ENCODE measurements at places on chromosomes 3 and 15.

DNA sequence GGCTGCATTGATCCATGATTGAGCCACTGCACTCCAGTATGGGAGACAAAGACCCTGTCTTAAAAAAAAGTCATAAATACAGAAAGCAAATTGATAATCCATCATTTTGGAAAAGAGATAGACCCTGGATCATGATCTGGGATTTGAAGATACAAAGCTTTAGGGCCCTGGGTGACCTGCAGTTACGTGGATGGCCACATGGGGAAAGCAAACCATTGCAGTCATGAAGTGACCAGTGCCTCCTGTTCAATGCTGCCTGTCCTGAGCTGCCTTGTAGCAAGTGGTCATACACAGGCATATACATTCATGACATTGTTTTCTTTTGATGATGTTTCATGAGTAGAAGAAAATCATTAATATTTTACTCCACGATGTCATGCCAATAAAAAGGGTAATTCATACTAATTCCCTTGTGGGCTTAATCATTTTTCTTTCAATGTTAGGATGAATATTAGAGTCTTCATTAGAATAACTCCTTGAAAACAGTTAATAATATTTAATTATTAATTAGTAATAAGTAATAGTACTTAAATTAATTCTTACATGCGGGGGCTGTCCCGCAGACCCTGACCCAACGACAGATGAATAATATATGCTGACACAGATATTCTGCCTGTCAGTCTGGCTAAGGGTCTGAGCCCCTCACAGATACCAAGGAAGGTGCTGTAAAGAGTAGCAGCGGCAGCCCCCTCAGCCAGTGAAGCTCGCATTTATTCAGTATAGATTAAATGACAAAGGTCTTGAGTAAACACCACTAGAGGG is 109.0 kb upstream of the UNC13C start:
- no peak for DNase-seq

DNA sequence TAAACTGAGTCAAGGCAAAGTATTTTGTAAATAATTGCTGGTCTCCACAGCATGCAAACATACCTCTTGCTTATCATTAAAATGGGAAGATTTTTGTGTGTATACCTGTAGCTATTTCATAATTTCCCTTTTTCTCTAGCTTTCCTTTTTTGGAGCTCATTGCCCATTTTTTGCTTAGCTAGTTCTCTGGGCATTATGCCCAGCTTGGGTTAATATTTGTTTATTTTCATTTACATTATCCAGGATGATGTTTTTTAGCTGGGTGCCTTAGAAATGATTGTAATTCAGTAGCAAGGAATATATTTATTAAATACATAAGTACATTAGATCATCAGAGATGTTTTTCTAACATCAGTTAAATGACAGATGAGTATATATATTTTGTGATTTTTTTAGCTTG is 1271.7 kb upstream of the GBE1 start:
- DNase-seq: no peak

GRCh38 chr3:104750581-104750980 is 616.1 kb upstream of the ALCAM start:
- DNase-seq: no peak

GRCh38 chr3:170044271-170044670 is 6.5 kb downstream of the GPR160 start:
- DNase-seq: no peak

DNA sequence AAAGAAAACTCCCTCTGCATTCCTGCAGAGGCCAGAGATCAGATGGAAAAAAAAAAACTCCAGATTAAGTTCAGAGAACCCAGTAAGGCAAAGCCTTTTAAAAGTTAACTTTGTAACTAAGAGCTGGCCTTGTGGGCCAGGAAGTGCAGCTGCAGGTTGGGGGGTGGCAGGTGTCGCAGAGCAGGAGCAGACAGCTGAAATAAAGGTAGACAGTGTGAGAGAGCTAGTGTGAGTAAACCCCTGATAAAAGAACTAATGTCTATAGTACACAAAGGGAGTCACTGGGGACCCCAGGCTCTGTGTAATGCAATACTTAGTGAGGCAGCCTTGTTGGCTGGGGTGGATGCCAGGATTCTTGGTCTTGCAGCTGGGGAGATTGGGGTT is 42.1 kb downstream of the PPCDC start:
- DNase-seq: no peak

DNA sequence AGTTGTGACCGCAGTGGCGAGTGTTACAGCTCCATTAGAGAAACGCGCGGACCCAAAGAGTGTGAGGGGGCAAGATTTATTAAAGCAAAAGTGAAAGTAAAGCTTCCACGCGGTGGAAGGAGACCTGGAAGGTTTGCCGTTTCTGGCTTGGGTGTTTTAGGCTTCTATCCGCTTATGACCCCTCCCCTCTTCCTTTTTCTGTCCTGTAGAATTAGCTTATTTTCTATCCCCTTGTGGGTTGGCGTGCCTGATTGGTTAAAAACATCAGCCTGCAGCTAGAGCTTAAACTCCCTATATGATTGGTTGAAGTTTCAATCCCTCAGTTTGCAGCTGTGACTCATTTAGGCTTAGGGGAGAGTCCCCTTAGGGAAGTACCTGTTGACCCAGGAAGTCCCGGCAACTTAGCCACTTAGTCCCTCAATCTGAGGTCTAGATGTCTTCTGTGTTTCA is 39.6 kb downstream of the C3orf38 start:
- DNase-seq: no peak

DNA sequence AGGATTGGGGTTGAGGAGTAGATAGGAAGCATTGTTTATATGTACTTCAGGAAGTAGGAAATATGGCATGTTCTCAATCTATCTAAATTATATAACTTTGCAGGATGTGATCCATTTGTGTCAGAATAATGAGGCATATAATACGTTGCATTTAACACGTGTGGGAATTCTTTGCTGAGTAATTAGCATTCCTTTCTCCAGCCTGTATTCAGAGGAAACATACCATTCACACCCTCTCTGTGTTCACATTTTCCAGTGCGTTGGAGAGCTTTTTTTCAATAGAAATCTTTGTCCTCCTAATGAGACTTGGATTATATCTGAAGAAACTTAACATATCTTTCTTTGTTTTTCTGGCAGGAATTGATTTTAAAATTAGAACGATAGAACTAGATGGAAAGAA is 33.0 kb upstream of the APH1B start:
- DNase-seq: no peak

- DNase-seq: no peak
Observed at GRCh38 chr3:101325393-101326134, 5.2 kb upstream of the IMPG2 start.

GRCh38 chr15:40633178-40633577 is 39.1 kb downstream of the KNL1 start:
- DNase-seq: no peak

GRCh38 chr3:126226374-126226773 is 46.0 kb upstream of the ALDH1L1 start:
- DNase-seq: no peak

GRCh38 chr15:91050128-91050455 is 27.7 kb upstream of the VPS33B start:
- DNase-seq: no peak

DNA sequence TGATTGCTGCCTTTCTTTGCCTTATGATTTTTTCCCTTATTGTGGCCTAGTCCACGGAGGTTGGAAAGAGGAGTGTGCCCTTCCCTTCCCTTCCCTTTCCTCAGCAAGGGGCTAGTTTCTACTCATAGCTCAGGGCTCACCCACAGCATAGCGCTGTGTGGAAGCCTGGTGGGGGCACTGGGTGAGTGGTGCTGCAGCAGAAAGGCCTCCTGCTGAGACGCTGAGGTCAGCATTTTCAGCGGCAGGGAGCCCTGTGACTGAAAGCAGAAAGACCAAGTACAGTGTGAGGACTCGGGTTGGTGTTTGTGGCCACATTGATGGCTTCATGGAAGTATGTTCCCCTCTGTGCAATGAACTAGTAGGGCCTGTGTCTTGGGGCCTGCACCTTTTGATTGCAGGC is 21.9 kb downstream of the CACNA1D start:
- DNase-seq: no peak

DNA sequence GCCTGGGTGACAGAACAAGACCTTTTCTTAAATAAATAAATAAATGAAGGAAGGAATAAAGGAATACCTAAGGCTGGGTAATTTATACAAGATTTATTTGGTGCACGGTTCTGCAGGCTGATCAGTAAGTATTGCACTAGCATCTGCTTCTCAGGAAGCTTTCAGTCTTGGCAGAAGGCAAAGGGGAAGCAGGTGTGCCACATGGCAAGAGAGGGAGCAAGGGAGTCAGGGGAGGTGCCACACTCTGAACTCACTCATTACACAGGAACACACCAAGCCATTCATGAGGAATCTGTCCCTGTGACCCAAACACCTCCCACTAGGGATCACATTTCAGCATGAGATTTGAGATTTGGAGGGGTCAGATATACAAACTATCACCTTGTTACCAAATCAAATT is 56.4 kb downstream of the PRKCI start:
- DNase-seq: no peak

GRCh38 chr3:139296141-139296718 is 47.6 kb upstream of the MRPS22 start:
- no peak for DNase-seq

- no peak for DNase-seq
Observed at GRCh38 chr3:121724130-121724529, 25.4 kb downstream of the GOLGB1 start.

DNA sequence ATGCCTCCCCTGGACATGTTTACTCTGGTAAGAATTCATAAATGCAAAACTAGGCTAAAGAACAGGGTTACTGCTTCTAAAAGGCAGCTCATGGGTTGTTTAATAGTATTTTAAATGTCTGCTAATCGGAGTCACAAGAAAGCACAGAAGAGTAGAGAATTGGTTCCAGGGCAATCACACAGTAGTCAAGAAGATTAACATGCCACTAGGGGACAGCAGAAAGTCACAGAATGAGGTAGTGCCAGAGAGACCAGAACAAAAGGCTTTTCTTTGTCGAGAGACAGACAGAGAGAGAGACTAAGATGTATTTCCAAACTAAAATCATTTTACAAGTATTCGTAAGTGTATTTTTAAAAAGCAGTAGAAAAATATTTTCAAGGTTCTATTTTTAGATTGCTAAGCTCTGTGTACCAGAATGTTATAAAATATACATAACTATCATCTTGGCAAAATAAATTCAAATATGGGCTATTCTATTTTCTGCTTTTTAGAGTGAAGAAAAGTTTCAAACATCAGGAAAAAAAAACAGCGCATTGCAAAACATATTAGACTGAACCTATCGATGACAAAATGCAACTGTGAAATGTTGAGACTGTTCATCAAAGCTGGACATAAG is 78.3 kb upstream of the CDIN1 start:
- DNase-seq: peak; percentile 9

DNA sequence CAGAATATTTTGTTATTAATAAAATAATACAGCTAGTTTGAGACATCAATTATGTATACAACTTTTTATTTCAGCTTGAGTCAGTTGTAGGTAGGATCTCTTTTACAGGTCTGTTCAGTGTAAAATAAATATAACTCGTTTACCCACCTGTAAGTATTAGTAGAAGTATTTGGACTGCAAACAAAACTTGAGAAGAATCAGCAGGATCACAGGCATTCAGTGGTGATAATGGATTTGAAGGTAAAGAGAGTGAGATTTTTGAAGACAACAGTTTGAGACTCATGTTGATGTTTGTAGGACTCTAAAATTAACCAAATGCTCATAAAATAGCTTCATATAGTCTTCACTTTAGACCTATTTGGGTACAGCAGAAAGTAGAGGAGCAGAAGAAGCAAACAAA is 35.5 kb upstream of the CCNB2 start:
- DNase-seq: no peak

GRCh38 chr3:177596248-177596815 is 399.1 kb upstream of the TBL1XR1 start:
- DNase-seq: no peak

GRCh38 chr3:13111173-13111872 is 38.1 kb upstream of the IQSEC1 start:
- DNase-seq: no peak

DNA sequence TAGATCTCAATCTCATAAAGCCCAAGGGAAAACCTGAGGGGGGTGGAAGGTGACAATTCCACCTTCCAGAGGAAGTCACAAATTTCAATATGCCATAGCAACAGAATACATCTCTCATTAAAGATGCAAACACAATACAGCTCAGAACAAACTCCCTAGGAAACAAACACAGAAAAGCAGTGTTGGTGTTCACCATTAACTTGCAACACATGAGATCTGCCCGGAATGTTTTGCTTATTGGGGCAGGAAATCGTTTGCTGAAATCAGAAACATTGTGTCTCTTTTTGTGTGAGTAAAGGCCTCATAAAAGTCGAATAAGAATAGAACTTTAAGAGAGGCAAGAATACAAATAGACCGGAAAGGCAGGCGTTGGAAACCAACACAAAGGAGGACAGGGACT is 5.8 kb upstream of the RYR3 start:
- no peak for DNase-seq

- DNase-seq: no peak
Observed at GRCh38 chr3:170301405-170301804, 56.1 kb upstream of the SKIL start.

DNA sequence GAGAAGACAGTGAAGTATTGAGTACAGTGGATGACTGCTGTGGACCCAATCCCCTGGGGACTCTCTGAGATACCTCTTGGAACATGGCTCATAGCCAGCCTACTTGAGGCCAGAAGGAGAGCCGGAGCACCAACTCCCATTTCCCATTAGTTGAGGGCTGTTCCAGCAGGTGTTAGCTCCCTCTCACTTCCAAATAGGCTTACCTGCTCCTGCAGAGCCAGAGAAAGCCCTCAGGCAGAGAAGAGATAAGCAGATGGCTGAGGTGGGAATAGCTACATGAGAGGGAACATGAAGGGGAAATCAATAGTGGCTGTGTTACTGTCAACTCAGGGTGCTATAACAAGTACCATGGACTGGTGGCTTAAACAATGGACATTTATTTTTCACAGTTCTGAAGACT is 4.6 kb upstream of the CCK start:
- DNase-seq: peak; percentile 62

DNA sequence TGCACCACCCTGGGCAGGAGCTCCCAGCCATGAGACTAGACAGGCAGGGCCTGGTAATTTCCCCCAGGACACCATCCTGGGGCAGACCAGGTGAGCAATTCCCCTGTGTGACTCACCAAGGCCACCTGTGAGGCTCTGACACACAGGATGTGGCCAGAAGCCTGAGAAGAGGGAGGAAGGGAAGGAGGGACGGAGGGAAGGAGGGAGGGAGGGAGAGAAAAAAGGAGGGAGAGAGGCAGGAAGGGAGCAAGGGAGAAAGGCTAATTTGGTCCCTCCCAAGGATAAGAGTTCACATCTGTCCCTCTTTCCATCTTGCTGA is 25.9 kb downstream of the WNT7A start:
- no peak for DNase-seq

- DNase-seq: no peak
Observed at GRCh38 chr3:78204977-78205376, 1165.1 kb downstream of the ROBO2 start.

- no peak for DNase-seq
Observed at GRCh38 chr3:86991482-86991815, 500 bp upstream of the VGLL3 start.

DNA sequence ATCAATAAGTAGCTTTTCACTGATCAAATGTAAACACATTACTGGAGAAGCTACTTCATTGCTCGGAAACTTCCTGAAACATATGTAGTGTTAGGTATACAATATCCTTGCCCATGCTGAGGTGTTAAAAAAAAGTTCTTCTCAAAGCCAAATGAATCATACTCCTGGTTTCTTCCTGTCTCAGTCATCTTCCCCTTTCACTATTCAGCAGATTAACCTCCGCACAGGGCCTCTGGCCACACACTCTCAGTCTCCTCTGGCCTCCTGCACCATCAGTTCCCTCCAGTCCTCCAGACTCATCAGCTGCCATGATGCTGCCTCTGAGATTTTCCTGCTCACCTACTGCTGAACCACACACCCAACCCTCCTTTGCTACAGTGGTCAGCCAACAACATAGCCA is 70.5 kb upstream of the BOC start:
- DNase-seq: no peak

GRCh38 chr3:190340071-190340470 is 17.8 kb upstream of the CLDN1 start:
- no peak for DNase-seq

All from DMS153 (cell line).